Activated CD4-positive, alpha-beta memory T cell treated with anti-CD3 and anti-CD28 coated beads, Interleukin-2, amount 10 ng/mL, durations not matched to agents 7 days and 5 days (primary cell): ENCODE measurements at places on chromosomes 2 and 18. TPM values are rescaled to one million over a fixed set of nuclear protein-coding genes. Genes with fewer than 3 reads are reported as not detected.

- no peak for DNase-seq
Measured at GRCh38 chr2:182584462-182584861, 131.6 kb upstream of the DNAJC10 start.

GRCh38 chr18:10365901-10366300, 88.5 kb upstream of the APCDD1 start:
- DNase-seq: no peak

DNA sequence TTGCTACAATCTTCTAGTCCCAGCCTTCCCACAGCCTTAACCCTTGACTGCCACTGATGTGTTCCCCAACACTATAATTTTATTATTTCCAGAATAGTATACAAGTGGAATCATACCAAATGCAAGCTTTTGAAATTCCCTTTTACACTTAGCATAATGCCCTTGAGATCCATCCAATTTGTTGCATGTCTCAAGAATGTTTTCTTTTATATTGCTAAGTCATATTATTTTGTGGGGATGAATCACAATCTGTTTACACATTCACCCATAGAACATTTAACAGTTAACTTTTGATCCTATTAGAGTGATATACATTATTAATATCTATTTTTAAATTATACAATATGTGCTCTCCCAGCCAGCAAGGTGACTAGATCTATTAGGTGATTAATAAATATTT, 74.3 kb upstream of the KYNU start:
- DNase-seq: no peak

GRHL1 gene
- 1.2 TPM for total RNA-seq

PKDCC gene
- total RNA-seq: not detected
